ENCODE measurements at places on chromosomes 3 and 15.

GRCh38 chr15:72230197-72231065, 559 bp downstream of the PKM start:
- peak; percentile 81 for DNase-seq

DNA sequence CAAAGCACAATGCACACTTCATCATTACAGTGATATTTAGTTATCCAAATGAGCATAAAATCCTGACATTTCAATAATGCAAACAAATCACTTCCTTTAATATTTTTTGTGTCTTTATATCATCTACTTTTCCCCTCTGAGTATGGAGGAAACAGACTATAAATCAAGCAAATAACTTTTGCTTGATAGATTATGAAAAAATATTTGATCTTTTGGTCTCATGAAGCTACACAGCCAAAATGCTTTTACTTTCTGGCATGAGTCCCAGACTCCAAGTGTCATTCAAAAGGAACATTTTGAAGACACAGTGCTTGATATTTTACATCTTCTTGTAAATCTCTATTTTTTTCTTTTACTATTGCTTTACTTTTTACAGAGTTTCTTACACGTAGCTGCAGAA, 215.3 kb upstream of the ROBO1 start:
- no peak for DNase-seq

DNA sequence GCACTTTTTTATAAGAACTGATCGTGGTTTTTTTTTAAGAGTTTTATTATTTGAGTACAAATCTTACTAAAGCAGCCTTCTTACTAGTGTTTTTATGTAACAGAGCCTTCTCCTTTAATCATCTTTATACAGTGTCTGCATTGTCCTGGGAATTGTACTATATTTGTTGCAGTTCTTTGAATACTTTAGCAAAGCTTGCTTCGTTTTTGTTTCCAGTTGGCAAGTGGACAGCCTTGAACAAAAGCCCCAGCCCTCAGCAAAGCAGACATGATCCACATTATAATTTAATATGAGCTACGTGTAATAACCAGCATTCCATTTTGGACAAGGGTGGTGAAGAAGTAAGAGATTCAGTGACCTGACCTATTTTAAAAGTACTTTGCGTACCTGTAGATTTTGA, 112.2 kb upstream of the FLNB start:
- DNase-seq: no peak

DNA sequence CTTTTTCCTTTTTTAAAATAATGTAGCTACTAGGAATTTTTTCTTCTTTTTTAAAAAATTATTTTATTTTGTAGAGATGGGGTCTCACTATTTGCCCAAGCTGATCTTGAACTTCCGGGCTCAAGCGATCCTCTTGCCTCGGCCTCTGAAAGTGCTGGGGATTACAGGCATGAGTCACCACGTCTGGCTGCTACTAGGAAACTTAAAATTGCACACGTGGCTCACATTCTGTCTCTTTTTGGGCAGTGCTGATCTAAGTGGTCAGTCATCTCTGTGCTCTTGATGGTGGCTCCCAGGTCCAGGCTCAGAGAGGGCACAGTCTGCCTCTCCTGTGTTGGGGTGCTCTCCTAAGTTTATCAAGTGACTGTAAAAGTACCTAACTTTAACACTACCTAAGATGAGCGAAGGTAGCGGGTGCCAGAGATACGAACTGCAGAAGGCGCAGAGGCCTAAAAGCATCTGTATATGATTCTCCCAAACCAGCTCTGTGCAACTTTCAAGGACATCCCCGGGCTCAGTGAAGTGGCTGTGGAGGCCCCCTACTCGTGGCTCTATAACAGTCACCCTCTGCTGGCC, 52.9 kb upstream of the SEC13 start:
- DNase-seq: no peak

- DNase-seq: no peak
These were observed 74.4 kb downstream of the DLG1 start for GRCh38 chr3:197224034-197224444.

GRCh38 chr15:88348579-88349230, 92.2 kb upstream of the NTRK3 start:
- DNase-seq: no peak

DNA sequence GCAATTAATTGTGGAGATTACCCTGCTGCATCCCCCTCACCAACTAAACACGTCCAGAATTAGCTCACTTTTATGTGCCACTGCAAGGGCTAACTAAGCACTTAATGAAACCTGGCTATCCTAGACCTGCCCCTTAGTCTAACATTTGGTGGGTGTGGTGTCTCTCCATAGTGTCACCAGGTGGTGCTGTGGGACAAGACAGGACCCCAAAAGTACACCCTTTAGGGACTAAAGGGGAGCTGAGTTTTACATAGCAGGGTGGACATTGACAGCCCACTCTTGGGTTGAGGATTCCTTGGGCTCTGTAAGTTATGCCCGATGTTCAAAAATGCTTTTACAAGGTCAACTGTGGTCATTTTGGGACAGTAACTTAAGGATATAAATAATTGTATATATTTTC, 5.7 kb downstream of the DUT start:
- no peak for DNase-seq

DNA sequence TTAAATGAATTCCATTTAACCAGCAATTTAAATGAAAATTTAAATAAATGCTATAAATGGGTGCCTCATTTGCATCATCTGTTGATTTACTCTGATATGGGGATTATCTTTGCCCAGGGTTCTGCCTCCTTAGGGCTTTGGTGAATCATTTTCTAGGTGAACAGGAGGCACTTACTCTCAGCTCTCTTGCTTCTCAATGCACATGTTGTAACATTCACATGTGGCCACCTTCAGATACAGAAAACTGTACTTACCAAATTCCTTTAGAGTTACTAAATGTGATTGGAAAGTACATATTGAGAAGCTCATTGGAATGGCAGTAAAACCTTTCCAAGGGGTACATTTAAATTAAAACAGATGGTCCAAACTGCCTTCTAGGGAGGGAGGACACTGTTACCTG, 20.8 kb downstream of the GADL1 start:
- DNase-seq: no peak

DNA sequence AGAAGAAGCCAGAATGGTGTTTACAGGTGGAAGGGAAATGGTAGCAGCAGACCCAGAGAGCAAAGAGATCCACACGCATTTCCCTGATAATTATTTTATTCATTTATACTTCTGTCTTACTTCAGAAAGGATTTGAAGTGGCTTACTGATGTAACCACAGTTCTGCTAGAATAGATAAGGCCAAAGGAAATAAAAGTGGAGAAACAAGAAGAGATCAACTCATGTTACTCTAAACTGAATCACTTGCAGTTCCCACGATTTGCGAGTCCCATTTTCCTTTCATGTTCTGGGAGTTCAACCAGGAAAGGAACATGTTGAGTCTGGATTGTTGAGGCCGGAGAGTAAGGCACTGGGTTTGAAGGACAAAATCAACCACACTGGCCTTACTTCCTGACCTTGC, 151.8 kb downstream of the MYRIP start:
- no peak for DNase-seq

GRCh38 chr3:145266368-145266767, 894.6 kb downstream of the PLOD2 start:
- no peak for DNase-seq

DNA sequence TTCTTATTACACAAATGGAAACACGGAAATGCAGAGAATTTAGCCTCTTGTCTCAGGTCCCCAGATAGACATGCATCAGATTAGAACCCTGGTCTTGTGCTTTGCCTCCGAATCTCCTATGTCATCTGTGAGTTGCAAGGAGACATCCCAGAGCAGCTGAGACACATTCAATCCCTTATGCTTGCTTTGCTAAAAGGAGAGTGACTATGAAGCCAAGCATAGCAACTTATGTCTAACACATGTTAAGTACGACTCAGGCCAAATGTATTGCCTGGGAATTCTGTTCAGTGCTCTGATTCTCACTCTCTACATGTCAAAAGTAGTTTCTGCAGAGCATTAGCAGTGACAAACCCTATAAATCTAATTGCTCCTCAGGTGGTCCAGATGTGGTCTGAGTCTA, 30.6 kb upstream of the LRRC3B start:
- DNase-seq: no peak

DNA sequence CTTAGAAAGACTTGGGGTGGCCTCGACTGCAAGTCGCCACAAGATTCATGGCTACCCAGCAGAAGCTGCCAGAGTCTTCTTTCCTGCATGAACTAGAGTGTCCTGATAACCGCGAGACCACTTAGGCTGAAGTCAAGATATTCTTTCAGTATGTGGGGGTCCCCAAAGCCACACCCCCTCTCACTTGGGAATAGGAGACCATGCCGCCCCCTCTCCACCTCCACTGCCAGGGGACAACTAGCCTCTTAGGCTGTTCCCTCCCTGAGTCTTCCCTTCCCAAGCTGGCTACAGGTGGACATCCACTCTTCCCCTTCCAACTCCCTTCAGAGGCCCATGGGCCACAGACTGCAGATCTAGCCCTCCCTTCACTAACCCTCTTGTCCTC, 1.3 kb upstream of the CCDC12 start:
- no peak for DNase-seq

- DNase-seq: no peak
These were observed 21.4 kb upstream of the MCF2L2 start for GRCh38 chr3:183449791-183450190.

DNA sequence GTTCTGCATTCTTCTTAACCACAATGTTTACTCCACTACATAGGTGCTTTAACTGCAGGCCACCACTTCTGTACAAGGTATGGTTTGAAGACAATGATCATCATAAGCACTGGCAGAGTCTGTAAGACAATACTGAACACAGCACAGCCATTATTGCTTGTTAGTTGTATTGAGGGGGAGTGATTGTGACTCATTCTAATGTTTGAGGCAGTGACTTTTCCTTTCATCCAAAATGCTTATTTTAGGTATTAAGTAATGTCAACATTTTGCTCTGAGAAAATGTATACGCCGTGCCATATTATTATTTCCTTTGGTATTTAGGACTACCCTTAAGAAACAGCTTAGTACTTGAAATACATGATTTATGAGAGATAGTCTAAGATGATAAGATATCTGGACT, 618.2 kb upstream of the ZNF717 start:
- DNase-seq: no peak

GRCh38 chr3:185988080-185988815, 50.4 kb upstream of the TRA2B start:
- no peak for DNase-seq

- DNase-seq: no peak
These were observed 192.1 kb upstream of the TTC14 start for GRCh38 chr3:180409883-180410282.

GRCh38 chr3:29693863-29694262, 413.0 kb downstream of the RBMS3 start:
- DNase-seq: no peak

DNA sequence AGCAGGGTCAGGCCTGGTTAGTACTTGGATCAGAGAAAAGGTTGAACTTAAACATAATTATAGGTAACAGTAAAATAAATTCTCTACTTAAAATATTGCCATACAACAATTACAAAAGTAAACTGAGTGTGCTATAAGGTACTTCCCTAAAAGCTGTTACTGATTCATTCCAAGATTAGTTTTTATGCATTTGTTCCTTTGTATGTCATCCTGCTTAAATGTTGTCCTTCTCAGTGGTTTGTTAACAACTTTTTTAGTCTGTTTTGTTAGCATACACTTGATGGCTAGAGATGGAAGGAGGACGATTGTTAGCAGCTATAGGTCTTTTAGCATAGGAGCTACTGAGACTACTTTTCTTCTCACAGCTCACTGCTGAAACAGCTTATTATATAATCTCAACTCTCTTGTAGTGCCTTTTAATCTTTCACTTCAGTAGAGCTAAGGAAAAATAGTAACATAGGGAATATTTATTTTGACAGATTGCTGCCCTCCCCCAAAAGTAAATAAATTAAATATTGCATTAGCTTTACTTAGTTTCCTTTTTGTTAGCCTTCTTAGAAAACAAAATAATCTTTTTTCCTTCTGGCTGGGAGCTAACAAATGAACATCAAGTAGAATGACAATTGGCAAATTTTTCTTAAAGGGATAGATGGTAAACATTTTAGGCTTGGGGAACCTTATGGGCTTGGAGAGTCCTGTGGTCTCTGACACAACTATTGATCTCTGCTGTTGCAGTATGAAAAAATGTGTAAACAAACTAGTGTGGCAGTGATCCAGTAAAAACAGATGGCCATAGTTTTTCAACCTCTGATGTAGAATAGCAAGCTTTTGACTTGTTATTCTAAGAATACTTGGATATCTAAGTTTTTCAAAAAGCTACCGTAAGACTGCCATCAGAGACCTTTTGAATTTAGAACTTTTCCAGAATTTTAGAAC, 39.5 kb downstream of the USP8 start:
- no peak for DNase-seq

- DNase-seq: no peak
These were observed 499.0 kb upstream of the UBE2E2 start for GRCh38 chr3:22704166-22704565.

GRCh38 chr3:107598926-107599771, 76.4 kb downstream of the BBX start:
- peak; percentile 18 for DNase-seq

DNA sequence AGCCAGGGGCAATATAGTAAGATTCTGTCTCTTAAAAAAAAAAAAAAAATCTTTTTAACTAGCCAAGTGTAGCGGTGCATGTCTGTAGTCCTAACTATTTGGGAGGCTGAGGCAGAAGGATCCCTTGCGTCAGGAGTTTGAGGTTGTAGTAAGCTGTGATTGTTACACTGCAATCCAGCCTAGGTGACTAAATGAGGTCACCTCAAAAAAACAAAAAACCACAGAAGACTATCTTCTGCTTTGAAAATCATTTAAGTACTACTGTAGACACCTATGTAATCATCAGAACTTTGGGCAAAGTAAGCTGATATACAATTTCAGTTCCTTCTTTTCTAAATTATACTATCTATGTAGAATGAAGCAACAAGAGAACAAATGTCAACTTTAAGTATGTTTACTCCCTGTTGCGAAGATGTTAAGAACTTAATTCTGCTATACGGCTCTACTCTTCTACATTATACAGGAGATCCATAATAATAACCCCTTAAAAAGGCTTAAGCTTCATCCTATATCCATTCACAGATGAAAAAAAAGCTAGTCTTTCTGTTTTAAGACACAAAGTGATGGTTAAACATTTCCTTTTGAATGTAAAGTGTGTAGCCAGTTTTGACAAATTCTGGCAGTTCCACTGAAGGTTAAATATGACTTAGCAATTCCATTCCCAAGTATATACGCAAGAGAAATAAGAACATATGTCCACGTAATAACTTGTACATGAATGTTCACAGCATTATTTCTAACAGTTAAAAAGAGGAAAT, 15.2 kb downstream of the DAZL start:
- no peak for DNase-seq

DNA sequence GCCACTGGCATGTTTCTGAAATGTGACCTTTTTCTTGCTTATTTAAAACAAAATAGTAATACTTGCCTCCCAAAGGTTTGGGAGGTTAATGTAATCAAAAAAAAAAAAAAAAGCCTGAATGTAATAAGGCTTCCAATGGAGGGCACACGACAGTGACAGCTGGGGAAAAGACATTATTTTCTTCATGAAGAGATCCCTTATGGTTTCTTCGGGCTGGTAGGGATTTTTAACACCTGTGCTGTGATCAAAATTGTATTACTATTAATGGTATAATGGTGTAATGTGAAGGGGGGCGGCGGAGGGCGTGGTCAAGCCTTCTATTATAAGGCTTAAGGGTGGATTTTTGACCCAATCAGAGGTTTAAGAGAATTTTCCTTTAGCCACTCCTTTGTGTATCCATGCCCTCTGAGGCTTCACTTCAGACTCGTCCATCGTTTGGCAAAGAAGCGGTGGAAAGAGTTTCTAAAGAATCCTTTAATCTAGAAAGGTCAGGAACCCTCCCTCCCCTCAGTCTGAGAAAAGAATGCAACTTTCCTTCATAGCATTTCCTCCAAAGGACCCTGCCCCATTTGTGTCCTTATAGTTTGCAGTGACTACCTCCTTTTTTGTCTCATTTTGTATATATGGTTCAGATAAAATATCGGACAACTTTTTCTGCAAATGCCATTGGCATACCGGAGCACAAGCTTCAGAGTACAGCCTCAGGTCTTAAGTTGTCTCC, 89.5 kb upstream of the CHD2 start:
- DNase-seq: peak; percentile 10

All from stimulated activated CD8-positive, alpha-beta memory T cell treated with anti-CD3 and anti-CD28 coated beads, Interleukin-15, amount 100 ng/mL, for 48 hours (primary cell).